BJ (cell line): ENCODE measurements at places on chromosomes 12 and 14.

GRCh38 chr12:120961604-120962531 is 16.5 kb upstream of the HNF1A start:
- no peak for DNase-seq

DNA sequence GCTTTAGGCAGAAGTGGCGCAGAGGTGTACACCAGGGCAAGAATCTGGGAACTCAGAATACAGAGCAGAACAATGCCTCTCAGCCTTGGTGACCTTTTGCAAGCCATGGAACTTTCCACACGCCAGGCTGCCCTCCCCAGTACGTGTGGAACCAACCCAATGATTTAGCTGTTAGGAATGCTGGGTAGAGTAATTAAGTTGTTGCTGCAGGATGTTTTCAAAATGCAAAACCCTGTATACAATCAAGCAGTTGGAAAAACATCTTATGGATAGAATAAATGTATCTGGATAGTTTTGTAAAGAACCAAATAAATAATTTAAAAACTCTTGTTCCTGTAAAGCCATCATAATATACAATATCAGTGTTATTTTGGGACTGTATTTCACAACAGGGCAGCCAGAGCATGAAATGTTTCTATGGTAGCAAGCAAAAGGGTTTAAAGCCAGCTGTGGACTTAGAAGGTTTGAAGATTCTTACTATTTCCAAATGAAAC is 19.4 kb downstream of the PPP1R36 start:
- DNase-seq, result peak; percentile 59

GRCh38 chr12:132026061-132026795 is 76.5 kb downstream of the EP400 start:
- no peak for DNase-seq

DNA sequence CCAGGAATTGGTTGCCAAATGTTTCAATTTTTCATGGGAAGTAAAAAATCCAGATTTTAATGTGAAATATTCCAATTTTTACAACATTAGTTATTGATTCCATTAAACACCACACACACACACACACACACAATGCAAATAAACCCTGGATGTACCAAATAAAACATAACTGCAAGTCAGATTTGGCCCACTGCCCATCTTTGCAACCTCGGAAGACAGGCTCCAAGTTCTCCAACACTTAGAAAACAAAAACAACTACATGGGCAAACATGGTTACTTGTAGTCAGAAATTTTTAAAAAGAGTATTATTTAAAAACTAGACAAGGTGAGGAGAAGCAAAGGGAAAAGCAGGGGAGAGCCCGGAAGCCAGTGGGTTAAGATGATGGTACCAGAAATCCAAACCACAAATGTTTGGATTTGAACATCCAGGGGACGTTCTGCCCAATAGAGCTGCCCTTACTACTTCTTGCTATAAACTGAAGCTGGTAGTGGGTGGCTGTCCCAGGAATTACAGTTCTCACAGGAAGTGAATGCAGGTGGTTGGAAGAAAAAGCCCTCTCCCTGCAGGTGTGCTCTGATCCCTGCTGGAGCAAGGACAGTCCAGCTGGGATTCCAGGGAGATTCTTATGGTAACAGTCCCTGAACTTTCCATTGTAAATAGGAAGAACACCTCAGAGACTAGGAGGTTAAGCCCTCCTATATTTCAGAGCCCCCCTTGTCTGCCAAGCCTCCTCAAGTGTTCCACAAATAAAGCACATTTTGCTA is 111.7 kb downstream of the SLC25A21 start:
- no peak for DNase-seq

GRCh38 chr12:69068448-69068847 is 135.5 kb upstream of the CPM start:
- DNase-seq, result no peak

DNA sequence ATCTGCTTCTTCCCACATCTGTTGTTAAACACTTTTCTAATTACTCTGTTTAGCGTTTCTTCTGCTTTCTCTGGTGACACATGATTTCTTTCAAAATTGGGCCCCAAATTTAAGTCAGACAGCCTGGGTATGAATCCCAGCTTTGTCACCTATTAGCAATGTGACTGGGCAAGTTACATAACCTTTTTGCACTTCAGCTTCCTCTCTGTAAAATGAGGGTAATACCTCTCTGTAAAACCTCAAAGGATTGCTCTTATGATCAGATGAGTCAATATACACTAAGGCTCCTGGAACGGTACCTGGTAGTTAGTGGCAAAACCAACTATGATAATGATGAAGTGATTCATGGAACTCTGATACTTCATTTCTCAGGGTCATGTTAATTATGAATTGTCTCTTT is 33.0 kb downstream of the E2F7 start:
- DNase-seq, result peak; percentile 11

GRCh38 chr12:112862636-112863290 is 44.0 kb upstream of the OAS1 start:
- no peak for DNase-seq

DNA sequence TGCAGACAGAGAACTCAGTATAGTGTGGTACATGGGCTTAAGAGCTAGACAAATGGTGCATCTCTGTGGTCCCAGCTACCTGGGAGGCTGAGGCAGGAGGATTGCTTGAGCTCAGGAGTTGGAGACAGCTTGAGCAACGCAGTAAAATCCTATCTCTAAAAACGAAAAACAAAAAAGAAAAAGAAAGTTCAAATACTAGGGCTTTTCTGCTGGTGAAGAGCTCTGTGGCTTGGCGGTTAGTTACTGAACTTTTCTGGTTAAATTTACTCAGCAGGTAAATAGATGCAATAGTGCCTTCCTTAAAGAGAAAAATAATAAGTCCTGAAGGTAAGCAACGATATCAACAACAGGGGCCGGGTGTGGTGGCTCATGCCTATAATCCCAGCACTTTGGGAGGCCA is 31.4 kb upstream of the RAP1B start:
- no peak for DNase-seq

DNA sequence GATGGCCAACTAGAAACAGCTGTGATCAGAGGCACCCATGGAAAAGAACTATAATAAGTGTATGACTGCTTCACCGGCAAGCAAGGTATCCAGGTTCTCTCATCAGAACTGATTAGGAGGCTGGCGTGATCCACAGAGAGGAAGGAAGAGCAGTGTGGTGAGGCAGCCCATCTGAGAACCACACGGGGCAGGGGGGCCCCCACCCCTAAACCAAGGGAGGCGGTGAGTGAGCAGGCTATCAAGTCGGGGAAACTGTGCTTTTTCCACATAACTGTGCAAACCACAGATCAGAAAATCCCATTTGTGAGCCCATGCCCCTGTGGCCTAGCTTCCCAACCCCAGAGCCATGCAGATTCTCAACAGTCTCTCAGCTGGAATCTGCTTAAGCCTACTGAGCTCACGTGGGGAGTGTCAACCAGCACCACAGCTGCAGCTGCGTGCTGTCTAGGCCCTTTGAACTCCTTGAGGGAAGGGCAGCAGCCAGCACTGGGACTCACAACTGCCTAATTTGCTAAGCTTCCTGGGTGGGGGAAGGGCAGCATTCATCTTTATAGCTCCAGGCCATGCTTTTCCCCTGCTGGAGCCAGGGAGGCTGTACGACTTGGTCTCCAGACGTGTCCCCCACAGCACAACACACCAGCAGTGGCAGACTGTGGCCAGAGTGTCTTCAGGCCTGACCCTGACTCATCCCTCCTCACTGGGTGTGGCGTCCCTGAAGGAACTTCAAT is 444.4 kb upstream of the ATP2B1 start:
- peak; percentile 2 for DNase-seq

GRCh38 chr12:124347335-124347734 is 52.4 kb downstream of the RFLNA start:
- no peak for DNase-seq

DNA sequence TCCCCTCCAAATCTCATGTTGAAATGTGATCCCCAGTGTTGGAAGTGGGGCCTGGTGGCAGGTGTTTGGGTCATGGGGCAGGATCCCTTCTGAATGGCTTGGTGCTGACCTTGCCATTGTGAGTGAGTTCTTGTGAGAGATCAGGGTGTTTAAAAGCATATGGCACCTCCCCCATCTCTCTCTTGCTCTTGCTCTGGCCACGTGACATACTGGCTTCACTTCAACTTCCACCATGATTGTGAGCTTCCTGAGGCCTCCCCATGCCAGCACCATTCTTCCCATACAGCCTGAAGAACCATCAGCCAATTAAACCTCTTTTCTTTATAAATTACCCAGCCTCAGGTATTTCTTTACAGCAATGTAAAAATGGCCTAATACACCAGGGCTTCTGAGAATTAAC is 79.8 kb upstream of the C14orf132 start:
- DNase-seq, result no peak

GRCh38 chr12:89135976-89136634 is 216.2 kb downstream of the DUSP6 start:
- no peak for DNase-seq

DNA sequence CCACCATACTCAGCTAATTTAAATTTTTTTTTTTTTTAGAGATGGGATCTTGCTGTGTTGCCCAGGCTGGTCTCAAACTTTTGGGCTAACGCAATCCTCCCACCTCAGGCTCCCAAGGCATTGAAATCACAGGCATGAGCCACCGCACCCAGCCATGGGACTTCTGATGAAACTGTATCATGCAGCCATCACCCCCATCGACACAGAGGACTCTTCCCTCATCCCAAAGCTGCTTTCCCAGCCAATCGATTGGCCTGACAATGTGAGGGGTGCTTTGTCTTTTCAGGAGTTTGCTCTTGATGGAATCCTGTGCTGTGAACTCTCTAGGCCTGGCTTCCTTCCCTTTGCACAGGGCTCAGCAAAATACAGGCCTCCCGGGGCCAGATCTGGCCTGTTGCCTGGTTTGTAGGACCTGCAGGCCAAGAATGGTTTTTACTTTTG is 59.6 kb upstream of the NCOR2 start:
- DNase-seq, result no peak

- DNase-seq, result no peak
These were observed at the start of gene DYNC1H1 for GRCh38 chr14:101964297-101965180. Gene DYNC1H1 (plus strand): TSS chr14:101964573. CDS start chr14:101964692, 119 bp downstream.

- no peak for DNase-seq
These were observed 96.8 kb downstream of the TXNDC16 start for GRCh38 chr14:52455291-52456088.

DNA sequence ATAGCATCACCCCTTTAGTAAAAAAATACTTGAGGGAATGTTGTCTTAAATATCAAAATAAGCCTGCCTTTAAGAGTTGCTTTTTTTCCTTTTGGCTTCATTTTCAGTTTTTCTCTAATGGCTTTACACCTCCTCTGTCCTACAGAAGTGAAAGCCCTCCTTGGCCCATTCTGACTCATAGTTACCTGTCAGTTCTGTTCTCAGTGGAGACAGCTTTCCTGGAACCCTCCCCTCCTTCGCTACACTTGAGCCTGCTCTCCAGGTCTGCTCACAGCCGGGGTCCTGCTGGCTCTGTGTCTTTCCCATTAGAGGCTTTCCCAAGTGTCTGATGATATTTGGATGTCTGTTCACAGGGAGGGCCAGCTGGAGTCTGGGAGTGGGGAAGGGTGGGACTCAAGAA is 84.0 kb downstream of the PELI2 start:
- DNase-seq, result no peak

- no peak for DNase-seq
These were observed 154.1 kb upstream of the BTG1 start for GRCh38 chr12:92299744-92300143.

DNA sequence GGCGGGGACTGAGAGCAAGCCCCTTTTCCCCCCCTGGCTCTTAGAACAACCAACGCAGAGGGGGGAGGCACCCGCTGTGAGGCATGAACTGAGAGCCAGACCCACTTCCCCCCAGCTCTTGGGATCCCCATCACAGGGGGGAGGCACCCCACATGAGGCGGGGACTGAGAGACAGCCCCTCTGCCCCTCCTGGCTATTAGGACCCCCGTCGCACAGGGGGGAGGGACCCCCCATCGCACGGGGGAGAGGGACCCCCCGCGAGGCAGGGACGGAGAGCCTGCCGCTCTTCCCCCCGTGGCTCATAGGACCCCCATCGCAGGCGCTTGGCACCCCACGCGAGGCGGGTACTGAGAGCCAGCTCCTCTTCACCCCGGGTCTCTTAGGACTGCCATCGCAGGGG is 195.8 kb upstream of the PZP start:
- DNase-seq, result no peak

- DNase-seq, result no peak
These were observed 2.3 kb downstream of the TTC9 start for GRCh38 chr14:70643967-70644366.

- no peak for DNase-seq
These were observed 55.2 kb downstream of the EFCAB11 start for GRCh38 chr14:89899291-89899690.

DNA sequence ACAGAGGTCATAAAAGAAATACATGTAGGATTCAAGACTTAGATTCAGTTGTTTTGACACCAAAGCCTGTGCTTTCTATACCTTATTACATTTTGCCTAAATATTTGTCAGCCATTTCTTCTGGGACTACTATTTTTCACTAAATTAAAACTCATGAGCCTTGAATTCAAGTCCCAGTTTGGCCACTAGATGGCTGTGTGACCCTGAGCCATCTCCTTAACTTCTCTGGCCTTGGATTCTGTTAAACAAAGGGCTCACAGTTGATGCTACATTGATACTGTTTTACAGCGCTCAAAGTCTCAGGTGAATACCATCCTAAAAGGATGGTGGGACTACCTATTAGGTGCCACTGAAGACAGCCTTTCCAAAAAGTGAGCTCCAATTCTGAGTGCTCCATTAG is 39.6 kb upstream of the CCDC198 start:
- DNase-seq, result no peak

- DNase-seq, result no peak
These were observed 67.4 kb downstream of the ADGRD1 start for GRCh38 chr12:131021154-131021541.

- no peak for DNase-seq
These were observed 244.0 kb upstream of the FKBP4 start for GRCh38 chr12:2550561-2551411.

GRCh38 chr14:37237094-37237493 is 39.4 kb downstream of the MIPOL1 start:
- no peak for DNase-seq

DNA sequence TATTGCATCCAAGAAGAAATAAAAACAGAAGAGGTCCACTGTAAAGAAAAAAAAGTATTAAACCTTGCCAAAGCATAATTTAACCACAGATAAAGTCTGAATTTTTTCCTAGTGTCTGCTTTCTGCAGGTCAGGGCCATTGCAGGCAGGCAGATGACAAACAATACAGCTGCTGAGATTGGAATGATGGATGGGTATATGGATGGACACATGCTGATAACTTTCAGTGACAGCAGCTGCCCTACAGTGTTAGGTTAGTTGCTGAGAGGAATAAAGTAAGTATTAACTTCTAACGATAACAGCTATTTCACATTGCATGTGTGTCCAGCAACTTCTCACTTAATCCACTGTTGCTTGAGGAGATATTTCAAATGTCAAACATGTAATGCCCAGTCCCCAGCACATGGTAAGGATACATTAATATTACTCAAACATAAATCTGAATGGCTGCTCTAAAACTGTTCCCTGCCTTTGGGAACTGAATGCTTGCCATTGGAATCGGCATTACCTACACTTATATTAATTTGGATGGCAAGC is 515.3 kb downstream of the RMST start:
- no peak for DNase-seq
